ENCODE measurements at places on chromosomes 13 and 19.

- no peak for DNase-seq
Measured at GRCh38 chr13:50450279-50450678, 393.2 kb downstream of the DLEU7 start.

DNA sequence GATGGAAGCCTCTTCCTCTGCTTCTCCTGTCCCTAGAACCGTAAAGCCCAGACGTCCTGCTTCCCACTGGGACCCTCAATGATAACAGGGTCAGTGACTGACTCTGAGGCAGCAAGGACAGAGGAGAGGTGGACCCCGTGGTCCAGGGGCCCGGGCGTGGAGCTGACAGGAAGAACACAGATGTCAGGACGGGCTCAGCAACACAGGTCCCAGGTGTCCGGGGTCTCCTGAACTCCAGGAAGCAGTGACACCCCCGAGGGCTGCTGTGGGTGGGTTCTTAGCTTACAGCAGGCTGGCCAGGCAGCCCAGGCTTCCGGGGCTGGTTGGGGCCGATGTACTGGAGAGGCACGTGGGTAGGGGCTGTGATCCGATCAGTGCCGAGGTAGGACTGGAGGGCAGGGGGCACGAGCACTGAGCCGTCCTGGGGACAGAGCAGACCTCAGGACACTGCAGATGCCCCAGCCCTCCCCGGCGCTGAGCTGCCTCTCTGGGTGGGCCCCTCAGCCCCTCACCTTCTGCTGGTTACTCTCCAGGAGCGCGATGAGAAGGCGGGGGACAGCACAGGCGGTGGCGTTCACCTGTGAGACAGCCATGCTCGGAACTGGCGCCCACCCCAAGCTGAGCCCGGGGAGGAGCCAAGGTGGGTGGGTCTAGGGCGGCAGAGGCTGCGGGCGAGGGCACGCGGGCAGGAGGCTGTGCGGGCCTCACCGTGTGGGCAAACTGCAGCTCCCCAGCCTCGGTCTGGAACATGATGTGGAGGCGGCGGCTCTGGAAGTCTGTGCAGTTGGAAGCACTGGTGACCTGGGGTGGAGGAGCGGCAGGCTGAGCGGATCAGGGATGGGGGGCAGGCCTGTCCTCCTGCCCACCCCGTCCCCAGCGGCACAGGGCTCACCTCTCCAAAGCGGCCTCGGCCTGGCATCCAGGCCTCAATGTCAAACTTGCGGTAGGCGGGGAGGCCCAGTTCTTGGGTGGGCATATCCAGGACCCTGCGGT lies 3.6 kb upstream of the CCER2 start:
- DNase-seq = no peak

DNA sequence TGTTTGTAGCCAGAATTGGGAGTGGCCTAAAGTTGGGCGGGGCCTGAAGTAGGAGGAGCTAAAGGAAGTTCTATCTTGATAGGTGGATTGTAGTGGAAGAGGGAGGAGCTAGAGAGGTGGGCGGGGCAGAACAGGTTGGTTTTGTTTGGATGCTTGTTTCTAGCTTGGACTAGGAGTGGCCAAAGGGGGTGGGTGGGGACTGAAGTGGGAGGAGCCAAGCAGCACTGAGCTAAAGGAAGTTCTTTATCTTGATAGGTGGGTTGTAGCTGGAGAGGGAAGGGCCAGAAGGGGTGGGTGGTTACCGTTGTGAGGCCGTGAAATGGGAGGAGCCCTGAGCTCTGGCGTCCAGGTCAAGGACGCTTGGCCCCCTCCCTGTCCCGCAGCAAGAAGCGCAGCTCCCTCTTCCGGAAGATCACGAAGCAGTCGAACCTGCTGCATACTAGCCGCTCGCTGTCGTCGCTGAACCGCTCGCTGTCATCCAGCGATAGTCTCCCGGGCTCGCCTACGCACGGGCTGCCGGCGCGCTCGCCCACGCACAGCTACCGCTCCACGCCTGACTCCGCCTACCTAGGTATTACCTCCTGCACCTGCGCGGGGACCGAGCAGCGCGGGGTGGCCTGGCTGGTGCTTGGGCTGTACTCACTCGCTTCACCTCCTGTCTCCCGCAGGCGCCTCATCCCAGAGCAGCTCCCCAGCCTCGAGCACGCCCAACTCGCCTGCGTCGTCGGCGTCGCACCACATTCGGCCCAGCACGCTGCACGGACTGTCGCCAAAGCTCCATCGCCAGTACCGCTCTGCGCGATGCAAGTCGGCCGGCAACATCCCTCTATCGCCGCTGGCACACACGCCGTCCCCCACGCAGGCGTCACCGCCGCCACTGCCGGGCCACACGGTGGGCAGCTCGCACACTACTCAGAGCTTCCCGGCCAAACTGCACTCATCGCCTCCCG lies 8.0 kb downstream of the DNASE2 start:
- no peak for DNase-seq

DNA sequence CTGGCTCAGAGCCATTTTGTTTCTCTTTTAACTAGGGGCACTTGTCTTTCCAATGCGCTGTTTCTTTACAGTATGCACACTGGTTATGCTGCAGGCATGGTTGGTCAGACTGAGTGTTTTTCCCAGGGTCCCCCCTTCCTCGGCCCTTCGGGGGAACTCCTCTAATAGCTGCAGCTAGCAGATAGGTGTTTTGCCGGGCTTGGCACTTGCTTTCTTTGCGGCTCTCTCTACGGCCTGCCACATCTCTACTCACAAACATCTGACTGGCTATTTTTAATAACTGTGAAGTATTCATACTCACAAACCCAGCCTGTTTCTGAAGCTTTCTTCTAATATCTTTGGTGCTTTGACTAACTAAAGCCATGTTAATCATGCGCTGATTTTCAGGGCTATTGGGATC lies 89.4 kb downstream of the SLC25A15 start:
- no peak for DNase-seq

- DNase-seq = no peak
Measured at GRCh38 chr13:36430247-36431203, 1.8 kb upstream of the CCNA1 start.

DNA sequence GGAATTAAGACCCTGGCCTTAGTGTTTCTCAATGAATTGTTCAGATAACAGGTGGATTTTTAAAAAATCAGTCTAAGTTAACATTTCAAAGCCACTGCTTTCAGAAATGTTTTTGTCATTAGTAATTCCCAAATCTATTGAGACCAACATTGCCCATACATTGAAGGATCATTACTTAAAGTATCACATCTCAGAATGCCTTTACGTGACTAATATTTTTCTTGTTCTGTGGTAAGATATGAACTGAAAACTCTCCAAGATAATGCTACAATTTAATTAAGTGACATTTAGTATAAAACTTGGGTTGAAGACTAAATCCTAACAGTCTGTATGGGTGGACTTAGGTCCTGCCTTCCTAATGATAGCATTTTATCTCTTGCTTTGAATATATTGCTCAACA lies 59.4 kb upstream of the POSTN start:
- DNase-seq = no peak

GRCh38 chr19:9032136-9032631 lies 22.0 kb upstream of the MUC16 start:
- no peak for DNase-seq

DNA sequence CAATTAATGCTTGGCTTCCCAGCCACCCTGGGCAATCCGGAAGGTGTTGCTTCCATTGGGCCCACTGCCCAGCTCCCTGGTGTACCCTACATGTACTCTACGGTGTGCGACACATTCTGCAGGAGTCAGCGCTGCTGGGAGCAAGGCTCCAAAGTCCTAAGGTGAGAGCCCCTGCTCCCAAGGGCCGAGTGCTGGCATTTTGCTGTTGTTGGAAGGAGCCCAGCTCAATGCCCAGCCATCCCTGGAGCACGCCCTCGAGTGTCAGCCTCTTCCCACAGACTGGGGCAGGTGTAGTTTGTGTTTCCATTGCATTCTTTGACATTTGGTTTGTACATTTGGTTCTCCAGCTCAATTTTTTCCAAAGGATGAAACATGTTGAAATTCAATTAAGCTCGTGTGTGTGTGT lies 64.6 kb downstream of the GGACT start:
- DNase-seq = no peak

- no peak for DNase-seq
Measured at GRCh38 chr19:41133260-41133659, 19.0 kb downstream of the CYP2F1 start.

DNA sequence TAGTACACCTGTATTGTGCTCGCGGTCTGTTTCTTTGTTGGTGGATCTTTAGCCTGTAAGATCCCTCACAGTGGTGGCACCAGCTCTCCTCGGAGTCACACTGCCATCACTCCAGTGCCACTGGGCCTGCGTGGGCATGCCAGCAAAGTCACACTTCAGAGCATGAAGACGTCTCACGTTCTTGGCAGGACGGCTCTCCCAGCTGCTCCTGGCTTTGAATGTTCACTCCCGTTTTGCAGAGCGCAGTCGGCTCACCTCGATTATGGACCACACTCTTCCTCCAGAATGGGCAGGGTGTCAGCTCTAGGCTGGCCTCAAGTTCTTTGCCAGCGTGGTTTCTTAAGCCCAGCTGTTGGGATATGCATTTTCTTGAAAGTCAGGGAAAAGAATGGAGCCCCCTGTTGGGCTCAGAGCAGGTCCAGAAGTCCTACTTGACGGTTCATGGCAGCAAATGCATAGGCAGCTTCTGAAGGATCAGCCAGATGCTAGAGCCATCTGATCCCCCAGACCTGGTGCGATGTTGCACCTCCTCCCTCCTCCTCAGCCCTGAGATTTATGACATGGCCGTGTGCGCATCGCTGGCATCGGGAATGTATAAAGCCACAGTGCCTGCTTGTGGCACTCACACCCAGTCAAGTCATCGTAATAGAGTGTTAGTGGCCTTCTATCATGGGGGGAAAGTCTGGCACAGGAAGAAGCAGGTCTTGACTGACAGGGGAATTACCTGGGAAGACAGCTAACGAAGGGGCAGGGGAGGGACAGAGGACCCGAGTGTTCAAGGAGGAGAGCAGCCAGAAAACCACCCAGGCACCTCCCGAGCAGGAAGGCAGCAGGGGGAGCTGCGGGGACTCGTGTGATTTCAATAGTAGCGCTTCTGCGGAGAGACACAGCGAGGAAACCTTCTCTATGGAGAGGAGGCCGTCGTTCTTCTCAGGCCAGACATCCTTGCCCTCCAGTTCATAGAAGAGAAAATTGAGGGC lies 40.2 kb upstream of the NPAS1 start:
- DNase-seq = no peak

DNA sequence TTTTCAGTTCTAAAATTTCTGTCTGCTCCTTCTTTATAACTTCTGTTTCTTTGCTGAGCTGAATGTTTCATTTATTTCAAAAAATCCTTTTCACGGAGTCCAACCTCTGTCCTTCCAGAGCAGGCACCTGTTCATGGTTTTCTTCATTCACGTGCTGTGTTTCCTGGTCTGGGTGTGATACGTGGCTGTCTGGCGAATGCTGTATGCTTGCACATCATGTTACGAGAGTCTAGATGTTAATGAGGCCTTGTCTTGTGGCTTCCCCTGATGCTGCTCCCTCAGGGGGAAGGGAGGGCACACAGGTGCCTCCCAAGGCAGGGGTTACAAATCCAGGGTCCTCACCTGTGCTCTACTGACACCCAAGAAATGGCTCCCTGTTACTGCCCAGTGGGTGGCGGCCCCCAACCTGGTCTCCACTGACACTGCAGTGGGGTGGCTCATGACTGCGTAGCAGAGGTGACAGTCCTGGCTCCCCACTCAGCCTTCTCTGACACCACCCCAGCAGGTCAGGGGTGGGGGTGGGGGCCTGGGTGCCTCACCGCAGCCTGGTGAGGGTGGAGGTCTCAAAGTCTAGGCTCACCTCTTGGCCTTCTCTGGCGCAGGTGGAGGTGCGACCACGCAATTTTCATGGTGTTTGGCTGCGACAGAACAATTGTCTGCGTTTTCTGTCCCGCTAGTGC lies 20.1 kb upstream of the RAB20 start:
- DNase-seq = no peak

DNA sequence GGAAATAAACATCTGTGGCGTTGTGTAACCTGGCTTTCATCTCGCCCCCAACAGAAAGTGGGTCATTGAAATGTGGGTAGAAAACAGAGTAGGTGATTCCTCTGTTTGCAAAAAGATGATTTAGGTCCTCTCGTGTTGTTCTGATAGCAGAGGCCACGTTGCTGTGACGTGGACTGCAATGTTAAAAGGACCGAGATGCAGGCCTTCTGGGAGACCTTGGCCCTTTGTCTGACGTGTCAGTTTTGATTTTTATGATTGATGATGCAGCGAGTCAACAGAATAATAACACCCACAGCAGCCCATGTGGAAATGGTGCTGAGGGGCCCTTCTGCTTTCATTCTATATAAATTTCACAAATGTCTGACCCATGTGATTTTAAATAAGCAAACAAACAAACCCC lies 68.9 kb downstream of the FGF9 start:
- DNase-seq = no peak

DNA sequence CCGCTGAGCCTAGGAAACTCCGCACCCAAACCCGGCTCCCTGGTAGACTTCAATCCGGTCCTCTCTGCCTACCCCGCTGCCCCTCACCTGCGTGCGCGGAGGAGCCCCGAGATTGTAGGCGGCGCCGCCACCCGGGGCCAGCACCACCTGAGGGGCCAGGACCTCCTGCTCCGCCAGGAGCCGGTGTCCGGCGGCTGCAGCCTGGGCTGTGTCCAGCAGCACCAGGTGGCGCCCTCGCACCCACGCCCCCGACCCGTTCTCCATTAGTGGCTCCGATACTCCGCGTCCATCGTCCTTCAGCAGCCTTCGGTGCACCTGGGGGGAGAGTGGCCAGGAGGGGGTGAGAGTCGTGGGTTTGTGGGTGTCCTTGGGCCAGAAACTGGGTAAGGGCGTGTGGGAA lies 18.5 kb downstream of the MAN2B1 start:
- DNase-seq = no peak

GRCh38 chr19:33862981-33863380 lies 66.3 kb downstream of the KCTD15 start:
- DNase-seq = no peak

DNA sequence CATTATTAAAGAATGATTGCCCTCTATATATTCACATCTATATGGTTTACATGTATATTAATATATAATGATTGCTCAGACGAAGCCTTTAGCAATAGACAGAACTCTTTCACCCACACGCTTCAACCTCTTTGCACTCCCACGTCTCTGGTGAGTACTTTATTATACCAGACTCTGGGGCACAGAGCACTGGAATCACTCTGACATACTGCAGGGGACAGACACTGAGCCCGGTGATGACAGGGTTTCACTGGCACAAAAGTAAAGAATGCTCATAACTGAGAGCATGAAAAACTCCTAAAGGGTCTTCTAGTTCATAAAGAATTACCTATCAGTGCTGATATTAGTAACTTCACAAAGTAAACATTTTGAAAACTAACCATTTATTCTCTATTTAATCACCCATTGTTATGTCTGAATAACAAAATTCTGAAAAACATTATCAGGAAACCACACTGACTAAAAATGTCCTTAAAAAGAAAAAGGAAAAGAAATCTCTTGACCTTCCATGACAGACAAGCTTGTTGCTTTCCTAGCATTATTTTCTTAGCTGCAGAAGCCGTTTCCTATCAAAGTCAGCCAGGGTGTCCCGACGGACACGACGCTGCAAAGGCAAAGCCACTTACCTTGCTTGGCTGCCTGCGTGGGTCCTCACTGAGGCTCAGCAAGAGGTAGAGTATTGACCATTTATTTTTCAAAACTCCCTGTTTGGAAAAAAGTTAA lies 29.1 kb downstream of the TUBGCP3 start:
- DNase-seq = no peak

DNA sequence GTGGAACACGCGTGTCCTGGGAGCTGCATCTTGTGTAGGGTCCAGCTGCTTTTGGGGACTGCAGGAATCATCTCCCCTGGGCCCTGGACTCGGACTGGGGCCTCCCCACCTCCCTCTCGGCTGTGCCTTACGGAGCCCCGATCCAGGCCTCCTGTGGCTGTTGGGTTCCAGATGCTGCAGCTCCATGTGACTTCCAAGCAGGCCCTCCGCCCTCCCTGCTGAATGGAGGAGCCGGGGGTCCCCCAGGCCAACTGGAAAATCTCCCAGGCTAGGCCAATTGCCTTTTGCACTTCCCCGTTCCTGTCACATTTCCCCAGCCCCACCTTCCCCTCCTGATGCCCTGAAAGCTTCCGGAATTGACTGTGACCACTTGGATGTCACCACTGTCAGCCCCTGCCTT lies 6.2 kb upstream of the PGLS start:
- DNase-seq = no peak

Data from smooth muscle cell of the brain vasculature (primary cell).